ENCODE measurements at places on chromosomes 5 and 9.
A peak's percentile ranks its signal among the peaks of the same experiment; 100 is the strongest.

GRCh38 chr9:125145425-125145824 lies 2.1 kb upstream of the SCAI start:
- DNase-seq: no peak

DNA sequence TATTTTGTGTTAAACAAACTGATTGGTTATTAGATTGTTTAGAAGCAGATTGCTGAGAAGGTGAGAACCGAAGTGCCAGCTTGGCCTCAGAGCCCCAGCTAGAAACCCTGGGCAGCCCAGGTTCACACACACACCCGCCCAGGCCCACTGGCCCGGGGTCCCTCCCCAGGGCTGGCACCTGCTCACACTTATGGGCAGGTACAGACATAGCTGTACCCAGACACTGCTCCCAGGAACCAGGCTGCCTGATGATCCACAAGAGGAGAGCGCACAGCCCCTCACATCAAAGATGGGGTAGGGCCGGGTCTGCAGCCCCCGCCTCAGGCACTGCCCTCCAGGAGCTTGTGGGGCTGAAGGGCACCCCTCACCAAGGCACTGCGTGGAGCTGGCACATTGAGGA lies 33.2 kb downstream of the HK3 start:
- no peak for DNase-seq

DNA sequence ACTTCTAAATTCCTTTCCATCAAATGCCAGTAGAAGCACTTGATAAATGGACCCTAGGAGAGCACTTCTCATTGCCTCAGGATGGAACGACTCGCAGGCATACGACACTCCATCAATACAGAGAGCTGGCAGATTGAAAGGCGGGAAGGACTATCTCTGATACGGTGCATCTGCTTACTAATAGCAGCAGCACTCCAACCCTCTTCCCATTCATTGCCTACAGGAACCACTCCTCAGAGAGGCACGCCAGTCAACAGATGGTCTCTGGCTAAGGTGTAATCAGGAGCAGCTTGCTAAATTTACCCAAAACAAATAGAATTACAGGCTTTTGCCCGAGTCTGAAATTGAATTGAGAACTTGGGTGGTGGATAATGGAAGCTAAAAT lies 168.1 kb downstream of the EFNA5 start:
- no peak for DNase-seq

DNA sequence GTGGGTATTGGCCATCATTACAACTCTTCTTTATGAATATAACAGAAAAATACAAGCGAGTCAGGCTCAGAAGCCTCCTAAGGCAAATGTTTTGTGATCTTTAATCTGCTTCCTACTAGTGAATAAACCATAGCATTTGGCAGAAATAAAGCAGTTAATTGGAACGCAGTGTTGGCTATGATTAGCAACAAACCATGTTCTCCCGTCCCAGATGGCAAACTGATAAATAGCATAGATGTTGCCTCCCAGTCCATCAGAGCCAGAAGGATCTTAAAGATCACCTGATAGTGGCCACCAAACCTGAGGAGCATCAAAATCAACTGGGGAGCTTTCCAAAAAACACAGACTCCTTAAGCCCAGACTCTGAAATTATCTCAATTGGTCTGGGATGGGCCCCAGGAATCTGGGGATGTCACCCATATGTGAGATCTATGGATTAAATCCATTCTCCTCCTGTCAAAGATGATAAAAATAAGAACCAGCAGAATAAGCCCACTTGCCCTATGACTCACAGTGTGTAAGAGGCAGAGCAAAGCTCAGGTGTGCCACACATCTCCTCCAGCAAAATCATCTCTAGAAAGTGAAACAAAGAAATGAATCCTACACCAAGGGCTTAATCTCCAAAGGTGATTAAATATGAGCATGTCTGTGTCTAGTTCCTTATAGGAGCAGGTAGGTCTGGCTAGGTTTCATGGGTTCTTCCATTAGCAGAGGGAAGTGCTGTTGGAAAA lies 50.3 kb downstream of the APBA1 start:
- DNase-seq: no peak

- DNase-seq: peak; percentile 29
Observed at GRCh38 chr9:122389799-122390481, 19.1 kb downstream of the PTGS1 start.

Measured in endothelial cell of umbilical vein (primary cell).